ENCODE measurements at places on chromosomes 16 and 17.

DNA sequence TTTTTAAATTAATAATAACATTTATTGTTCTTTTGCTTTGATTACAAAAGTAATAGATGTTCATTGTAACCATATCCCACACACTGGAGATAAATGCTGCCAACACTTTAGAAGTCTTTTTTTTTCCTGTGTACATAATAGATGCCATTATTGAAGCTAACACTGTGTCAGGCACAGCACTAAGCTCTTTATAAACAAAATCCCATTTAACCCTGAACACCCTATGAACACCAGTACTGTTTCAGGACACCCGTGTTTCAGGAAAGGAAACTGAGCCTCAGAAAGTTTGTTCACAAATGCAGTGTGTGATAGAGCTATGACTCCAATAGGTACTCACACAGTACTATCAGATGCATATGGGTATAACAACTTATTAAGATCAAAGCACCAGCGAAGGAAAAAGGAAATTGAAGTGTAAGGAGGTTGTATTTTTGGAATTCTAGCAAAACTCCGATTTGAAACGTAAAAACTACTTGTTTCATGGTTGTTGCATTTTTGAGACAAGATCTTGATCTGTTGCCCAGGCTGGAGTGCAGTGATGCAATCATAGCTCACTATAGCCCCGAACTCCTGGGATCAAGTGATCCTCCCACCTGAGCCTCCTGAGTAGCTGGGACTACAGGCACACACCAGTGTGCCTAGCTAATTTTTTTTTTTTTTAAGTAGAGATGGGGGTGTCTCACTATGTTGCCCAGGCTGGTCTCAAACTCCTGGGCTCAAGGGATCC lies 2.0 kb upstream of the KIFC3 start:
- no peak for DNase-seq

DNA sequence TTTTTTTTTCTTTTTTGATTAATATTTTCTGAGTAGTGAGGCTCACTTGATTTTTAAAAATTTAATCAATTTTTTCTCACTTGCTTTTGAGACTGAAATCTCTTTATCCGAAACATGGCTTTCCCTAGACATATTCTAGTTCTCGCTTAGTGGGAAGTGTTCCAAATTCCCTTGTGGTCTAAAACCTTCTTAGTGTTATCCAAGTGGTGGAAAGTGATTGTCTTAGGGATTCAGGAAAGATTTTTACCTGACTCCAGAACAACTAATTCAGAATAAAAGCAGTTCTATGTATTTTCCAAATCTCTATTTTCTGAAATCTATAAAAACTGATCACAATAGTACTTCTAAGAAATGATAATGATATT lies 178.8 kb downstream of the MAP2K6 start:
- DNase-seq, result no peak

- no peak for DNase-seq
These were observed 92.4 kb downstream of the RGS9 start for GRCh38 chr17:65229621-65229995.

- DNase-seq, result no peak
These were observed 1.1 kb downstream of the P4HB start for GRCh38 chr17:81858967-81859905.

DNA sequence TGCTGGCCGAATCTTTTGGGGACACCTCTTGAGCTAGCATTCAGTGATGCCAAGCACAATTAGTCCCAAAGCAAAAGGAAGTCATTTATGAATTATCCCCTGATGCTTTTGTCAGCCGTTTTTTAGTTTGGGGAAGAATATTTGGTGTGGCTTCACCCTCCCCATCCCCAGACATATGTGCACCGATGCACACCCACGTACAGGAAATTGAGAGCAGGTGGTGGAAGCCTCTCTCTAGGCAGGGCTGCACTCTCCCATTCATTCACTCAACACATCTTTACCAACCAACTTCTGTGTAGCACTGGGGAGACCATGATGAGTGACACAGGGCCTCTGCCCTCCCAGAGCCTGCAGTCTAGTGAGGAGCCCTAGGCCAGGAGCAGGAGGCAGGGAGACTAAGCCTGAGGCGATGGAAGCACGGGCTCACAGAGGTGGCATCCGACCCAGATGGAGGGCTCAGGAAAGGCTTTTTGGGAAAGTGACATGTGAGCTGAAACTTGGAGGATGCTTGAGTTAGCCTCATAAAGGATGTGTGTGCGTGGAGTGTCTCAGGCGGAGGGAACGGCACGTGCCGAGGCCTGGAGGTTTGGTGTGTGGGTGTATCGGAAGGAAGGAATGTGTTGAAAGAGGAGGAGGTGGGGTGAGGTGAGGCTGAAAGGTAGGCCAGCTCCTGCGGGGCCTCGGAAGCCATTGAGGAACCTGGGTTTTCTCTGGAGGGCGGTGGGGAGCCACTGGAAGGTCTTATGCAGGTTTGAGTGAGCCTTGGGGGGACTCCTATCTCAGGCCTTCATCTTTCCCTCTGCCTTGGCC lies 43.8 kb downstream of the PSME3IP1 start:
- peak; percentile 64 for DNase-seq

DNA sequence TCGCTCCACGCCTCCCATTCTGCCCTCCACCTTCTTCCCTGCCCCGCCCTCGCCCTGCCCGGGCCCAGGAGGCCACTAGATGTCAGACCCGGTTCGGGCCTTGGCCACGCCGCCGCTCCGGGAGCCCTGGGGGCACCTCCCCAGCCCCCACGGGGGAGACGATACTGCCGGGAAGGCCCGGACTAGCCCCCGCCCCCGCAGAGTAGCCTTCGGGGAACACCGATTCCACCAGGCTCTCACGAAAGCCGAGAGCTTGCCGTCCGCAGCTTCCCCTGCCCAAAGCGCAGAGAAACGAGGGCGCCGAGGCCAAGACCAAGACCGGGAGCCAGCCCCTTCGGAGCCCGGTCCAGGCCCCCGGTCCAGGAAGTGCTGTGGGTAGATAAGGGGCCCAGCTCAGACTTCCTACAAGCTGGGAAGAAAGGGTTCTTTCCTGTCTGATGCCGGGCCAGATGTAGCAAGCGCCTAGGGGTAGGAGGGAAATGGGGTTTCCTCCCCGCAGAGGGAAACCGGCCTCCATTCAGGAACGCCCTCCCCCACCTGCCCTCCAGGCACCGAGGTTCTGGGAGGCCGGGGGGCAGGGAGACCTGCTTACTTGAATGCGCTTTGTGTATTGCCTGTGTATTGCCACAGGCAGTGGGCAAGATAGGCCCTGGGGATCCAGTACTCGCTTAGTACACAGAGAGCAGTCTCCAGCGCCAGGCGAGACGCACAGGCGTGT lies 806 bp upstream of the CYB561 start:
- DNase-seq, result peak; percentile 82

GRCh38 chr17:17385491-17385890 lies 82.3 kb downstream of the NT5M start:
- no peak for DNase-seq

DNA sequence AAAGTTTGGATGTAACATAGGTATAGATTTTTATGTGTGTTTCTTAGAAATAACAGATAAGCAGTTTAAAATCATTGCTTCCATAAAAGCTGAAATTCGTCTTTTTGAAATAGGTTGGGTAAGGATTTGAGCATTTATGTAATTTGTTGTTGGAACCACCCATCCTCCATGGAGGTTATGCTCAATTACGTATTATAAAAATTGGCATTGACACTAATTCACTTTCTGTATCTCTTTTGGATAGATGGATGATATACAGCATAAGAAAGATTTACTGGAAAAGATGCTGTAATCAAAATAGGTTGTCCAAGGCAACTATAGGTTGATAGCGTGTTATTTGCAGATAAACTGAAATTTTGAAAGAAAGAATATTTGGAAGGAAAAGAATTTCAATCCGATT lies 105.5 kb downstream of the PRKCA start:
- no peak for DNase-seq

DNA sequence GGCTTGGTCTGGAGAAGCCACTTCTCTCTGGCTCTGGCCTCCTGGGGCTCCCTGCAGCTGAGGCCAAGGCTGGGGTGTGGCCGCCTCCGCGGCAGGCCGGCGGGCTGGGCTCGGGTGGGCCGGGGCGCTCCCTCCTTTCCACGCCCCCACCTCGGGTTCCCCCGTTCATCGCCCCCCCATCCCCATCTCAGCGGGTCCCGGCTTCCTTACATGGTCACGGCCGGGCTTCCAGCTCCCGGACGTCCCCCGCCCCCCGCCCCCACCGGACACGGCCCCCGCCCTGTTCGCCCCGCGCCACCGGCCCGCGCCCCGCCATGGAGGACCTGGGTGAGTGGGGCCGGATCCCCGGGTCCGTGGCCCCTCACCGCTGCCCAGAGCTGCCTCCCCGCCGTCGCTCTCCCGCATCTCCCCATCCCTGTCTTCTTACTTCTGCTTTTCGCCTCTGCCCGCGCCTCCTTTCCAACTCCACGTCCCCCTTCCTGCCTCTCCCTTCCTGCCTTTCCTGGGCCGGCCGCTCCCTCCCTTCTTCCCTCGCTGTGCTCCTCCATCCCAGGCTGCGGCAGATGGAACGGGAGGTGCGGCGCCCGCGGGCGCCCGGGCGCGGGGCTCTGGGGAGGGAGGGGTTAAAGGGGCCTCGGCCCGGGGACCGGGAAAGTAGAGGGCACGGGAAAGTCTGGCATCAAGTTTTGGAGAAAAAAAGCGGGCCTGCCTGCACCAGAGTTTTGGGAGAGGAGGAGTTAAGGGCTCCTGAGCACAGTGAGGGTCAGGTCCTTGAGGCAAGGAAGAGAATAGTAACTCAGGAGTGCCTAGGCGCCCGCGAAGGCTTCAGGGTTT lies at the start of gene TGFB1I1:
TSS of gene TGFB1I1 (plus strand) at position 278 of the 834 bp plus-strand sequence. CDS start at position 315, 37 bp downstream.
- DNase-seq, result peak; percentile 33

- no peak for DNase-seq
These were observed 2270.8 kb downstream of the TP53TG3F start for GRCh38 chr16:35730251-35730650.

- DNase-seq, result no peak
These were observed 819.2 kb upstream of the EEF2KMT start for GRCh38 chr16:5916711-5917191.

GRCh38 chr17:16917671-16918394 lies 54.1 kb downstream of the TNFRSF13B start:
- peak; percentile 11 for DNase-seq

- peak; percentile 73 for DNase-seq
These were observed 113.5 kb upstream of the RPL38 start for GRCh38 chr17:74089869-74090464.

DNA sequence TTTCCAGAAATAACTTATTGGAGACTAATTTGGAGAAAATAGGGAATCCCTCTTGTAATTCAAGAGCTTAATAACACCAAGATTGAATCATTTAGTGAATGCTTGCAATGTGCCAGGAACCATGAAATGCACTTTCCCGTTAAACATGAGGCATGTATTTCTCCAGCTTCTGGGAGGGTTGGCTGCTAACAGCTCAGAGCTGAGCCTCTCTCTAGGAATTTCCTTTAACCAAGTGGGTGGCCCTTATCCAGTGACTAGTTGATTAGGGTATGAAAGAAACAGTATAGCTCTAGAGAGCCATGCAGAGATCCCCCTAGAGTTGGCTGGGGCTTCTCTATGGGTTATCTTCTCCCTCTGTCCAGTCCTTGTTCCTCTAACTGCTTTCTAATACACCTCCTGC lies 356.4 kb upstream of the GOT2 start:
- no peak for DNase-seq

GRCh38 chr17:49123061-49123460 lies 9.5 kb upstream of the B4GALNT2 start:
- no peak for DNase-seq

DNA sequence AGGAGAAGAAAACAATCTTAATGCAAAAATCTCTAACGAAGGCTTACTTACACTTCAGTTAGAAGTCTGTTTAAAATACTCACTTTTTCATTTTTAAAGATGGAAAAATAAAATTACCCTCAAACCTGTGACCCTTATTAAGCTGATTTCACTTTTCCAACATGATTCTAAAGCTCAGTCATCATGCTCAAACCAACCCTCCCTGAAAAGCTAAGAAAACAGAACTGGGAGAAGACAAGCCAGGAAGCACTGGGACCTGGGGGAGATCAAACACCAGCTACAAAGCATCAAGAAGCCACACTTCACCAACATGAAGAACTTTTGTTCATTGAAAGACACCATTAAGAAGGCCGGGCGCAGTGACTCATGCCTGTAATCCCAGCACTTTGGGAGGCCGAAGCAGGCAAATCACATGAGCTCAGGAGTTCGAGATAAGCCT lies 88.8 kb downstream of the LITAF start:
- DNase-seq, result no peak

GRCh38 chr16:2716948-2717347 lies 3.1 kb downstream of the PRSS27 start:
- no peak for DNase-seq
